ENCODE measurements at places on chromosomes 16 and 17. TPM values are rescaled to one million over a fixed set of nuclear protein-coding genes. Genes with fewer than 3 reads are reported as not detected.

DNA sequence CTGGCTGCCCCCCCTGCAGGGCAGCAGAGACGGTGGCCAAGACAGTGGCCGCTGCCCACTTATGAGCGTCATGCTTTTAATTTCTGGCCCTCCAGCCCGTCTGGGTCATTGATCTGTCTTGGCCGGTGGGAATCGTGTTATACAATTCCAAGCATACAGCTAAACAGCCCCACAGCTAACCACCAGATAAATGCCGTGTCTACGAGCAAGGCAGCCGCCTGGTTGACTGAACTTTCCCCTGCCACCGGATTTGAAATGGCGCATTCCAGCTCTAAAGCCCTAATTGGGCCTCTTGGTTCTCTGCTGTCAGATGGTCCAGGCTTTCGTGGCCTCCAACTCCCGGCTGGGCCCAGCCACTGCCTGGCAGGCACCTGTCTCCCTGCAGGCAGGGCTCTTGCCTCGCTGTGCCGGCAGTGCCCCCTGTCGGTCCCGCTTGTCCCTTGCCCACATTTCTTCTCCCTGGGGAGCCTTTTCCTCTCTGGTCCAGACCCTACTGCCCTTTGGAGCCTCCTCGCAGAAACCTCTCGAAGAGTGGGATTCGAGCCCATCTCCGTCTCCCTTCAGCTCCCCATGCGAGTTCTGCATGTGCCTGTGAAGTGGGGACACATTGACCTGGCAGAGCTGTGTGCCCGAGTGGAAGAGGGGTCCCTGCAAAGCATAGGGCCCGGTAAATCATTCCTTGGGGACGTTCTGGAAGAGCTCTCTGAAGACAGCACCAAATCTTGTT lies 1.8 kb upstream of the RBFOX3 start:
- peak; percentile 81 for DNase-seq

DNA sequence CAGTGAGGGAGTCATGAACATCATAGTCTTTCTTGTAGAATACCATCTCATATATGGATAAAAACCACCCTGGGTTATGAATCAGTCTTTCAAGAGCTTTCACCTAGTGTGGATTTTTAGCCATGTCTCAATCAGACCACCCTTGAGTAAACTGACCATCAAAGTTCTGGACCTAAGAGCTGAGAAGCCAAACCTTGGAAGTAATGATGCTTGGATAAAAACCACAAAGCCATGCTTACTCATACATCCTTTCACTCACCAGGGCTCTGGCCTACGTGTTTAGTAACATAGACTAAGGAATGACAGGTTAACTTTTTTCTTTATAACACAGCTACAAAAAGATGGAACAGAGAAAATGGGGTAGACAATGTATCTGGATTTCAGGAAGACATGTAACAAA lies 167.2 kb downstream of the STX8 start:
- no peak for DNase-seq

Gene WNK4
- total RNA-seq: under 0.01 TPM

Gene KRTAP4-3
- total RNA-seq: not detected

DNA sequence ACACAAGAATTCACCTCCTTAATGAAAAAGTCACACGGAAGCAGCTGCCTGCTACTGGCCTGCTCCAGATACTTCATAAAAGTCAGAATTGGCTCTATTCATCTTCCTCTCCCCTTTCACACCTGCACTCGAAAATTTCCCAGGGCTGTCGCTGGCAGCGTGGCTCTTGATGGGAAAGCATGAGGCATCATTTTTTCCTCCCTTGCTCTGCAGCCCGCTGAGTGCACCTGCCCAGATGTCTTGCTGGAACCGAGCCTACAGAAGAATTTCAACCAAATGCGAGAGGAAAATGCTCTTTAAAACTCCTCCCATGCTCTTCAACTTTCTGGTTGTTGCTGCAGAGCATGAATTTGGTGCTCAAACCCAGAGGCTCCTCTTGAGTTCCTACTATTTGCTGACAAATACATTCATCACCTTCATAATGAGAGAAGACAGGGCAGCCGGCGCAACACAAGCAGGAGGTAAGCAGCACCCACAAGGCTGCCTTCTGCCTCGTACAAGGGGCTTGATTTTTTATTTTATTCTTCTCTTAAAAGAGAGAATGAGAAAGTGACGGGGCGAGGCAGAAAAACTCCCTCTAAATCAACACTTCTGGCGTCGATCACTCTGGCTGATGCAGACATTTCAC lies 146.8 kb downstream of the ZFHX3 start:
- DNase-seq: no peak

GRCh38 chr16:11687601-11688519 lies 19.6 kb downstream of the SNN start:
- no peak for DNase-seq

DNA sequence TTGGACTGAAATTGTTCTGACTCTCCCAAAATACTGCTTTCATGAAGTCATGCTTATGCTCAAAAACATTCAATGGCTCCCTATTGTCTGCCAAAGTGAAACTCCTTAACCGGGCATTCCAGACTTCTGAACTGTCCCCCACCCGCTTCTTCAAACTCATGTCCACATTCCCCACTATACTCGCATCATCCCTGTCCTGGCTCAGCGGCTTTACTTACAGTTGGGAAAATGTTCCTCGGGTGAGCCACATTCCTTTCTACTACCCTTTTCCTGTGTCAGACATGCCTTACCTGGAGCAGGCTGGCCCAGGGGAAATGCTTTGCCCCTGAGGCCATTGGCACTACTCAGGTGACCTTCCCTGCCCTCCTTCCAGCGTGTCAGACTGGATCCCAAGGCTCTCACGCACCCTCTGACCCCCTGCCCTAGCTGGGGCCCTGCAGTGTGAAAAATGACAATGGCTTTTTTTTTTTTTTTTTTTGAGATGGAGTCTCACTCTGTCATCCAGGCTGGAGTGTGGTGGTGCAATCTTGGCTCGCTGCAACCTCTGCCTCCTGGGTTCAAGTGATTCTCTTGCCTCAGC lies 5.3 kb downstream of the CYGB start:
- DNase-seq: peak; percentile 48

DNA sequence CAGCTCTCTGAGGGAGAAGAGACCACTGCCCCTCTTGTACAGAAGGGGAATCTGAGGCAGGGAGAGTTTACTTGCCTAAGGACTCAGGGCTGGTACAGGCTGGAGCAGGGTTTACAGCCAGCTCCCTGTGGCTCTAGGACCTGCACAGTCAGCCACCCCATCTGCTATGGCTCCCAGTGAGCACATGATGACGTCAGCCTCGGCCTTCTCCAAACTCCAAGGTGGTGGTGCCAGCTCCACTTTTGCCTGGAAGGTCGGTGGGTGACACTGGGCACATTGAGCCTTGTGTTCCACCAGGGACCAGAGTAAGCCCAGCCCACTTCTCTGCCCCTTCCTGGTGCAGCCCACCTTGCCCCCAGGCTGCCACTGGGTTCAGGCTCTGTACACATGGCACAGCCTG lies 202.2 kb downstream of the ENGASE start:
- no peak for DNase-seq

DNA sequence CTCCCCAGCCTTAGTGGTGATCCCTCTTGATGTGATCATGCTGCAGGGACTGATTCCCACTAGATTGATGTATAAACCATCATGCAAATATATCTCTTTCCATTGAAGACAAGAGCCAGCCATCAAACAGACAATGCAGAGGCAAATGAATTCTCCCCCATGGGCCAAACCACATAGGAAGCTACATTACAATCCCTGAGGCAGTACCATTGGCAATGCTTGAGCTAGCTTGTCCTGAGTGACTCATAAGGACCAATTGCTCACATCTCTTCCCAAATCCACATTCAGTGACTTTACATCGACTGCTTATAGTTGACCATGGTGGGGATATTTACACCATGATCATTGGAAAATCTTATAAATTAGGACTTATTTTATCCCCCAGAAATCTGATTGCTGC lies 242.2 kb downstream of the SHISA9 start:
- DNase-seq: no peak

GRCh38 chr17:48754500-48755261 lies 26.1 kb upstream of the HOXB13 start:
- peak; percentile 46 for DNase-seq

- no peak for DNase-seq
These were observed 530 bp upstream of the ZDHHC7 start for GRCh38 chr16:85011846-85012284.

DNA sequence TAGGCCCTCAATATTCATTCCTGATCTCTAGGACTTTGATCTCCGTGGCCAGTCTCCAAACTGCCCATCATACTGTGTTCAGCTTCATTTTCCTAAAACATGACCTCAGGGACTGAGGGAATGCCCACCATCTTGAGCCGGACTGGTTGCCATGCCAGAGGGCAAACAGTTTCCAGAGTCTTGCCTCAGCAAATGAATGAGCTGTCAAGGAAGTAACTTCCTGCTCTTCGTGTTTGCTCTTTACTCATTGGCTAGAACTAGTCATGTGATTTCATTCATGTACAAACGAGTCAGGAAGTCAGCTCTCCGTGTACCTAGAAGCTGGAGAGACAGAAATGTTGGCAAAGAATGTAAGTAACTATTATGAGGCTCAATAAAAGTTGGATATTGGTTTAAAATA lies 50.2 kb downstream of the ANKFN1 start:
- no peak for DNase-seq

Gene HS3ST4
- total RNA-seq: not detected

Gene IL17C
- total RNA-seq: 0.29 TPM

- DNase-seq: peak; percentile 77
These were observed 20.0 kb upstream of the HERPUD1 start for GRCh38 chr16:56911771-56912571.

- peak; percentile 97 for DNase-seq
These were observed 23.9 kb downstream of the LGALS9 start for GRCh38 chr17:27654654-27655524.

Gene CTRB1
- total RNA-seq: not detected

Gene FOXO3B
- total RNA-seq: 8.7 TPM

GRCh38 chr17:2900842-2901241 lies 104.6 kb downstream of the RAP1GAP2 start:
- peak; percentile 42 for DNase-seq

DNA sequence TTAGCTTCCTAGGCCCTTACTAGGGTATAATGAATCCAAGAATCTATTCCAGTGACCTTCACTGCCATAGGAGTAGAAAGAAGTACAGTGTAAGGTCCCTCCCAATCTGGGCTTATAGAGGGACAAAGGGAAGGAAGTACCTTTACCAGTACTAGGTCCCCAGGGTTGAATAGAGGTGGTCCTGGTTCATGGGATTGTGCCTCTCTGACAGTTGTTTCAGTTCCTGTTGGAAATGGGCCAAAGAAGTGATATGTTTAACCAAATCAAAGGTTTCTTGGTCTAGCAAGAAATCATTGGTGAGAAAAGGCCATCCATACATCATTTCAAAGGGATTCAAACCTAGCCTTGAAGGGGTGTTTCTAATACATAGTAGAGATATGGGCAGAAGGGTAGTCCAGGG lies 16.0 kb upstream of the ZNHIT3 start:
- DNase-seq: no peak

DNA sequence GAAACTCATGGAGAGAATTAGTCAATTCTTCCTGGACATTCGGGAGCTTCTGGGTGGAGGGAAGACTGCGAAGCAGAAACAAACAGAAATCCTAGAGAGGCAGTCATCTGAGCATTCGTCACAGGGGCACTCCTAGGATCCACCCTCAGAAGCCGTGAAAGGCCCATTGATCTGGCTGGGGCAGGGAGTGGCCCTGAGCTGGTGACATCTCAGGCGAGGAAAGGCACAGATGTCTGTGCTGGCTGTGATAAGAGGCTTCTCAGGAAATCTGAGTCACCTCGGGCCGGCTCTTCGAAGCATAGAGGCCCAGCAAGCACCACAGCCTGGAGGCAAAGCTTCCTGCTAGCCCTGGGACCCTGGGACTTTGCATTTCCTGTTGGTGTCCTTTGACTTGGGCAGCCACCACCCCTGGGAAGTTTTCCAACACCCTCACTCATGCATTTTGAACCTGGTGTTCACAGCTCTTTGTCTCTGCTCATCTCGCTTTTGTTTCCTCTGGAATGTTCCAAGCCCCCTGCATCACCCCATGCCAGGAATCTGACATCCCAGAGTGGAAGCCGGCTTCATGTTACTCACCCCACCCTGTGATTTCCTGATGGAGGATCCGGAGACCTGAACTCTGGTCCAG lies 23.3 kb upstream of the CDRT4 start:
- DNase-seq: peak; percentile 87

DNA sequence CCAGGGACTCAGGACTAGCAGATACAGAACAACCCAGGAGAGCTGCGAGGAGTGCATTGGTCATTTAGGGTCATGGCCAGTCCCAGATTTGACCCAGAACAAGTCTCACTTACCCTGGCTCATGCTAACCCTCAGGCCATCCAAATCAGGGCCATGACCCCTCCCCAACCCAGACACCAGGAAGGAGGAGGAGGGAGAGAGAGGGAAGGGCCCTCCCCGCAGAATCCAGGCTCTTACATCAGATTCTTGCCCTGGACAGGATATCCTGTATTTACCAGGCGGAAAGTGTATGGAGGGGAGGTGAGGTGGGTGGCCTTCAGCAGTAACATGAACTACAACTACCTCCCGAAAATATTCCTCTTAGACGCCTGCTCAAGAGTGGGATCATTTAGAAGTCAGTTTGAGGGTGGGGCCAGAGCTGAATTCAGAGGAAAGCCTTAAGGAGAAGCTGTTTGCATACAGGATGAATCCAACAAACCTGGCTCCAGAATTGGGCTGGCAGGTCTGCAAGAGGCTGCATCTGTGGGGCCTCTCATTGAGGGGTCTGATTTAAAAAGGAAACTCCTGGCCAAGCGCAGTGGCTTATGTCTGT lies 2.1 kb downstream of the VAT1 start:
- peak; percentile 61 for DNase-seq

Gene PRDM7
- total RNA-seq: not detected

- no peak for DNase-seq
These were observed 16.8 kb downstream of the GALNS start for GRCh38 chr16:88839745-88840599.

DNA sequence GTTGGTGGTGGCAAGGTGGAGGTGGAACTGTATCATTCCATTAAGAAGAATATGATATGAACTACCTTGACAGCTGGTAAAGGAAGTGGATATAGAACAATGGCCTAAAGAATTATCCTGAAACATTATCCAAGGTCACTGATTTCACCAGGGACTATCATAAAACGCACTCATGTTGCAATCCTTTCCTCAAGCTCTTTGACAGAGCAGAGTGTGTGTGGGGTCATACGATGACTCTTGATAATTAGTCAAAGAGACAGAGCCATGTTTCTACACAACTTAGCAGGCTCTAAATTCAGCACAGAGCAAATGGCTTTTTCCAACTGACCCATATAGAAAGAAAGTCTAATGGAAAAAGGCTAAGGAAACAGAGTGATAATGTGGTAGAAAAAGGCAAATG lies 126.4 kb upstream of the ANKFN1 start:
- no peak for DNase-seq
